ENCODE measurements at places on chromosomes 13 and 19.
A peak's percentile ranks its signal among the peaks of the same experiment; 100 is the strongest.

- no peak for DNase-seq
Measured at GRCh38 chr13:101917833-101918661, 465.6 kb downstream of the ITGBL1 start.

- no peak for DNase-seq
Measured at GRCh38 chr13:75804605-75805004, 168.5 kb downstream of the LMO7 start.

DNA sequence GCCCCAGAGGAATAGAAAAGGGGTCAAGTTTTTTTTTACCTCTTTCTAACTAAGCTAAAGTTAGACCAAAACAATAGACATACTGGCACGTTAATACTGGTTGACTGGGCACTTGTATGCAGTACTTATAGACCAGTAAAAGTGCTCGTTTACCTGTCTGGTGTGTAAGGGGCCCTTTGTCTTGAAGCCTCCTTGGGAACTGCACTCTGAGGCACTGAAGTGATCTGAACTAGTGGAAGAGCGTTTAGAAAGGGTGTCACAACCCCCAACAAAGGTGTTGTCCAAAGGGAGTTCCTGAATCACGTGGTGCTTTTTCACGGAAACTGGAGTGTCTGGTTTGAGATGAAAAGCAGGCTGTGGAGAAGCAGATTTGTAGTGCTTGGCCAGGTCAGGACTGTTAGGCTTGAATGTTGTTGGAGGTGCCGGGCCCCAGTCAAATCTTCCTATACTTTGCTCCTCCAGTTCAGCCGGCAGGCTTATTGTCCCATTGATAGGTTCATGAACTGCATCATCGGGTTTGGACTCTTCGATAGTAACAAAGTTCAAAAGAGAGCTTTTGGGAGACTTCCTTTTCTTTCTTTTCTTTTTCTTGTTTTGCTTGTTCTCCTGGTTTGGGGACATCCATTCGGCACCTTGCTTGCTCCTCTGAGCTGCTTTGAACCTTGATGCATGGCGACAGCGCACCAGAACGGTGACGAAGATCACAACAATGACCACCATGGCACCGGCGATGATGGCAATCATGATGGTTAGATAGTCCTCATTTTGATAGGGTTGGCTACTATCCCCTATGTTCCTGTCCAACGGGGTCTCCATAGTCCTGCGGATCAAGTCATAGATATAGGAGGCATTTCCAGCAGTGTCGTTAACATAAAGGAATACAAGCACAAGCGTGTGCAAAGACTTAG lies 4.6 kb downstream of the PCDH9 start:
- no peak for DNase-seq

DNA sequence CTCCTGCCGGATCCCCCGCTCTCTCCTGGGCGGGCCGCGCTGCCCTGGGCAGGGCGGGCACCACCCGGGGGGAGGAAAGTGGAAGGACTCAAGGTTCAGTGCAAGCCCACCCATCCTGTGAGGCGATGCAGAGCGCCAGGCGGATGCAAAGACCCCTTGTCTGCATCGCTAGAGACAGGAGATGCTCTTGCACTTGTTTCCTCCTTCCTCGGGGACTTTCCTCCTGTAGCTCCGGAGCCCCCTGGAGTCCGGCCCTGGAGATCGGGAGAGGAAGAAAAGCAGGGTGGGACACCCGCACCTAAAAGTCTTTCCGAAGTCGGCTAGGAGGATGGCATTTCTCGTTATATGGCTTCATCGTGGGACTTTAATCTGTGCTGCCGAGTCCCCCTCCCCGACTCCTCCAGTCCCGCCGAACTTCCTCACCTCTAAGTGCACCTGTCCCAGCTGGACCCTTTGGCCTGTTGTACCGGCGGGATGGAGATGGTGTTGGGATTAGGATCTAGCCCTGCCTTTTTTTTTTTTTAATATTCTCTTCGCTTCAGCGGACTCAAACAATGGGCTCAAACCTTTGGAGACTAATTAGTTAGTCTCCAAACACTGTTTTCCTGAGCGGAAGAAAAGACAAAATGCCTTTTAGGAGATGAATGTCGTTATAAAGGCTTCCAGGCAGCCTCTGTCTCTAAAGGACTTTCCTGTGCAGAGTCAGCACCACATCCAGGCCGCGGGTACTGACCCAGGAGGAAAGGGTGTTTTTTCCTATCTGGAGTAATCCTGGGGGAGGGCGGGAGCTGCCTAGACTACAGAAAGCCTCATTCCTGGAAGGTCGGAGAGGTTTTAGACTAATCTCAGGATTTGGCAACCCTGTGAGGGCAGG lies 725 bp downstream of the FAM124A start:
- DNase-seq = no peak

DNA sequence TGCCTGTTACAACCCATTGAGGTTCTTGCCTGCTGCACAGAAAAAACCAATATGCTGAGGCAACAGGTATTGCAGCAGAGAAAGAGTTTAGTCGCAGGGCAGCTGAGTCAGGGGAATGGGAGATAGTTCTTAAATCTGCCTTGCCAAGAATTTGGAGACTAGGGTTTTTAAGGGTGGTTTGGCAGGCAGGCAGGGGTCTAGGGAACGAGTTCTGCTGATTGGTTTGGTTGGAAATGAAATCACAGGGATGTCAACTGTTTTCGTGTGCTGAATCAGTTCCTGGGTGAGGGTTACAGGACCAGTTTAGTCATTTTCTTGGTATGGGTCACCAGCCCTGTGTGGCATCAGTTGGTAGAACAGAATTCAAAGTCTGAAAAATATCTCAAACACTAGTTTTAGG lies 36.6 kb downstream of the PDS5B start:
- no peak for DNase-seq

GRCh38 chr13:75789451-75790197 lies 153.5 kb downstream of the LMO7 start:
- no peak for DNase-seq

DNA sequence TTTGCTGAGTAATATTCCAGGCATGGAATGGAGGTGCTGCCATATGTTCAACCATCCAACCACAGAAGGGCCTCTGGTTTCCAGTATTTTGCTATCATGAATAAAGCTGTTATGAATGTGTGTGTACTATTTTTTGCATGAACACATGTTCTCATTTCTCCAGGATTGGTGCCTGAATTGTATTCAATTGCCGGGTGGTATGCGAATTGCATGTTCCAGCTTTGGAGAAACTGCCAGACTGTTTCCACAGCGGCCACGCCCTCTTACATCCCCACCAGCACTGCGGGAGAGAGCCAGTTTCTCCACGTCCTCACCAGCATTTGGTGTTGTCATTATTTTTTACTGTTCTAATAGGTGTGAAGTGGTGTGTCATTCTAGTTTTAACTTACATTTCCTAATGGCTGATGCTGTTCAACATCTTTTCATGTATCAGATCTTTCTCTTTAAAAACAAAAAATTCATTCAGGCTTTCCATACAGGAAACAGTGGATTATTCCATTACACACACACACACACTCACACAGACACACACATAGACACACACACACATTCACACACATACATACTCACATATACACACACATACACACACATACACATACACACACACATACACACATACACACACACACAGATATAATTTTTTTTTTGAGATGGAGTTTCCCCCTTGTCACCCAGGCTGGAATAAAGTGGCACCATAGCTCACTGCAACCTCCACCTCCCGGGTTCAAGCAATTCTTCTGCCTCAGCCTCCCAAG lies 154.1 kb downstream of the PTPRS start:
- no peak for DNase-seq

- DNase-seq = no peak
Measured at GRCh38 chr19:39858541-39858940, 12.4 kb upstream of the FBL start.

DNA sequence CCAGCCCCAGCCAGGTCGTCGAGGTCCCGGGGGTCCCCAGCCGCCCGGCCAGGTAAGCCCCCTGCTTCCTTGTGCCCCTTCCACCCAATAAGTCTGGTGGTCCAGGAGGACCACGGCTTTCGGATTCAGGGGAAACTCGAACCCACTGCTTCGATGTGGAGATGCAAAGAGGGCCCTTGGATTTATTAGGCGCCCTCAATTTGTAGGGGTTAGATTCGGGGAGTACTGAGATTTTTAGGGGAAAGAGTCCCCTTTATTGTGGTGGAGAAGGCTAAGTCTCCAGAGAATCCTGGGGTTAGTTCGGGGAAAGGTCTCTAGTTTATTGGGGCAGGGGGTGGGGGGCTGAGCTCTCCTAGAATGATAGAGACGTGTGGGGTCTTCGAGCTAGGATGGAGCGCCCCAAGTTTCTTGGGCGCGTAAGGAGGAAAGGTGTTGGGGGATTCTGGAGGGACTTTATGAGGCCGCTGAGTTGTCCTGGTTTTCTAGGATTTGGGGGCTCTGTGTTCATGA lies 3.8 kb upstream of the LTBP4 start:
- DNase-seq = no peak

DNA sequence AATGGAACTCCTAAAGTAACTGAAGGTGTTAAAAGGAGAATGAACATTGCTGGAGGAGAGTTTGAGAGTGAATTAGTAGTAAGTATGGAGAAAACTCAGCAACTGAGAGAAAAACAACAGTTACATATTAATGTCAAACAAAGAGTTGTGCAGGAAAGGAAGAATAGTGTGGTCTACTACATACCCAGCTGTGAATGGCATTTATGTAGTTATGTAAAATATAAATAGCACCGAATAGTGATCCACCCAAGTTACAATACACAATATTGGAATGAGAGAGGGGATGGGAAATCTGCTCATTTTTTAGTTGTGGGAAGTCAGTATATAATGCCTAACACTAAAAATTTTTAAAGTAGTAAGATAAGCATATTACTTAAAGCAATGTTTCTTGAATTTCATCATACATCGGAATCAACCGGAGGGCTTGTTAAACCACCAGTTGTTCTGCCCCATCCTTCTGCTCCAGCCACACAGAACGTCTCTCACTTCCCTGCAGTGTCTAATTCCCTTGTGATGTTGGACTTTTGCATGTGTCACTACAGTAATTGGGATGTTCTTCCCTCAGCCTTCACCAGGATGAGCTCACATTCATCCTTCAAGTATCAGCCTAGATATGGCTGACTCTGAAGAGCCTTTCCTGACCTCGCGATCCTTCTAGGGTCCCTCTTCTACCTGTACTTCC lies 11.5 kb downstream of the CCDC70 start:
- DNase-seq = no peak

GRCh38 chr19:7477758-7478157 lies 11.1 kb downstream of the PEX11G start:
- DNase-seq = no peak

DNA sequence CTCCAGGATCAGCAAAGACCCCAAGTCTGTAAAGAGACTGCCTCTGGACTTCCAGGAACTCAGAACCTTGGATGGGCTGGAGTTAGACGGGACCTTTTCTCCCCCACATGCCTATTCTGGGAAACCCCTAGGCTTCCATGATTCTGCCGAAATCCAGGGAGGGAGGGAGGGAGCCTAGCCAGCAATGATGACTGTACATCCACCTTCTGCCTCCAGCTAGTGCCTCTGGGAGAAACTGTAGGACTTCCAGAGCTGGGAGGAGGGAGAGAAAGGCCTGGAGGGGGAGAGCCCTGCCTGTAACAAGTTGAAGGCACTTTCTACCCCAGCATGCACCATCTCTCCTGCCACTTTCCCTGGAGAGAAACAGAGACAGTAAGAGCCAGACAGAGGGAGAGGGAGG lies 6.0 kb upstream of the HAS1 start:
- no peak for DNase-seq

- no peak for DNase-seq
Measured at GRCh38 chr13:78679329-78679728, 20.4 kb upstream of the OBI1 start.

DNA sequence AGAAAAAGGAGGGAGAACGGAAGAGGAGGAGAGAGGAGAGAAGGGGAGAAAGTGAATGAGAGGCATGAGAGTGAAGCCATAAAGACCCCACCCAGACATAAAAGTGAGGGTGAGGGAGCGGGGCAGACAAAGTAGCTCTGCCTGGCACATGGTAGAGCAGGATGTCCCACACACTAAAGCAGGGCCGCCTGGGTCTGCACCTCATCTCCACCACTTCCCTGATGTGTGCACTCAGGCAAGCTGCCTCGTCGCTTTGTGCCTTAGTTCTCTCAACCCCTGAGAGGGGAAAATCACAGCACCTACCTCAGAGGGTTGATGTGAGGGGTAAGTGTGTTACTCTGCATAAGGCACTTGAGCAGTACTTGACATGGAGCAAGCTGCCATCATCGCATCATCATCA lies 488.1 kb downstream of the COG6 start:
- DNase-seq = no peak

GRCh38 chr13:30142486-30143211 lies 164.7 kb downstream of the KATNAL1 start:
- DNase-seq = no peak

GRCh38 chr13:99614465-99614885 lies 113.2 kb downstream of the TM9SF2 start:
- peak; percentile 11 for DNase-seq

- no peak for DNase-seq
Measured at GRCh38 chr13:111513766-111514609, 193.5 kb downstream of the TEX29 start.

- DNase-seq = no peak
Measured at GRCh38 chr13:40061466-40062450, 406.3 kb downstream of the COG6 start.

DNA sequence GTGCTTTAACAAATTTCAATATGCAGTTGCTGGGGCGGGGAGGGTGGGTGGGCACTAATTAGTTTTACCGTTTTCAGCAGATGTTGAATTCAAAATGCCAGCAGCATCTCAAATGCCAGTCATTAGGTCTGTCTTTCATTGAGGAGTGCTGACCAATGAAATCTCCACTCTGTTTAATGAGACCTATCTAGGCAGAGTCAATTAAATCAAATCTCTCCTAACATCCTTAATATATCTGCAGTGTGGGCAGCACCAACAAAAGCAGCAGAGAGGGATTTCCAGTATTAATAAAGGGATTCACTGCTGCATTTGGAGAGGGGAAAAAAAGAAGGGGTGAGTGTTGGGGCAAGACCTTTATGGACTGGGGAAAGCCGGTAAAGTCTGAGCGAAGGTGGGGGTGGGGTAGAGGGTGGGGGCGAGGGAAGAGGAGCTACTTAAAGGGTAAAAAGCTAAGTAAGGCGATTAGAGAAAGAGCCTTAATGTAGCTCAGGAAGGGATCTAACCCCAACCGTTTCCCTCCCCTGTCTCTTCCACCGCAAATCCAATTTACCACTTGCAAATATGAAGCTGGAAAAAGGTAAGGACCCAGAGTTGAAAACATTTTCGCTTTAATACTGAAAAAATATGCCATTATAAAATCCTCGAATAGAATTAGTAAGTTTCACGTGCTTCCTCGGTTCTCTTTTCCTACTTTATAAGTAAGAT lies 4.5 kb downstream of the SLITRK1 start:
- no peak for DNase-seq

GRCh38 chr19:37975596-37976515 lies 68.8 kb downstream of the SIPA1L3 start:
- DNase-seq = no peak

- DNase-seq = no peak
Measured at GRCh38 chr13:20305587-20305986, 73.5 kb upstream of the GJB6 start.
